ENCODE measurements at places on chromosomes 2 and 18.

DNA sequence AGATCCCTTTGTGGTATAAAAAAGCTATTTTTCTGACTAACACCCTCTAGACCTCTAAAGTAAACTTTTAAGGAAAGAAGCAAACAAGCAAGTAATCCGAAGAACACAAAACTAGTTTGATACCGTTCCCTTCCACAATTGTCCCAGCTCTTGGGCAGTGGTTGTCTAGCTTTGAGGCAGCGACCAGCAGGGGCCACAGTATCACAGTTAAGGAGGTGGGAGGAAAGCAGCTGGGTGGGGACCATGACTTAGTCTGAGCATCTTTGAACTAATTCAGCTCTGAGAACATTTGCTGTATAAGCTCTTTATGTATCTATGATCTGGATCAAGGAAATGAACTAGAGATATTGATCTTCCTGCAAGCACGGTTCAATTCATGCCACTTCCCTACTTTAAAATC is 51.0 kb downstream of the SF3B1 start:
- DNase-seq: no peak

DNA sequence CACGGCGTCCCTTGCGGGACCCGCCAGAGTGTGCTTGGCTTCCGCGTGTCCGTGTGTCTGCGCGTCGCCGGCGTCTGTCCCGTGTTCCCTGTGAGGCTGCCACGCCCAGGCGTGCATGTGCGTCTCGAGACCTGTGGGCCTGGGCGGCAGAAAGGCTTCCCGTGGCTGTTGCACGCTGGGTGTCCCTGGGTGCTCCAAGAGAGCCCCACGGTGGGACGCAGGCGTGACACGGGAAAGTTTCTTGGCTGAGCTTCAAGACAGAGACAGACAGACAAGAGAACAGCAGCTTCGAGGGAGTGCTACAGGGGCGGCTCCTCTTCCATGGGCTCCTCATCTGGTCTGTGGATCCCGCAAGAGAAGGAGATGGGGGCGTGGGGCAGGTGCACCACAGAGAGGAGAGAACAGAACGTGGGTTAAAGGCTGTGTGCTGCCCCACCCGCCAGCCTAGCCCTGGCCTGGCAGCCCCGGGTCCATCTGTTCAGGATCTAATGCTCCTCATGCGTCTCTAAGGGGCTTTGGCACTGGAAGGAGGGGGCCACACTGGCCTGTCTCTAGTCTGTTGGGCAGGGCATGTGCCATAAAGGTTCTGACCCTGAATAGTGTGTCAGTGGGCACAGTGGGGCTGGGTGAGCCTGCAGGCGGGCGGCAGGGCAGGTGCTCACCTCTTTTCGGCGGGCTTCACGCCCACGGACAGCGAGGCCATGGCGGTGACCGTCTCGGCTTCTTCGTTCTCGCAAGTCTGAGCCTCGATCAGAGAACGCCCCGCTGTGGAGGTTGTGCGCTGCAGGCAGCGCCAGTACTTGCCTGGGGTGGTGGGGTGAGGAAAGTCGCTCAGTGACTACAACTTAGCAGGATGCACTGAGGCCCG is 205.1 kb downstream of the TWIST2 start:
- peak; percentile 92 for DNase-seq

DNA sequence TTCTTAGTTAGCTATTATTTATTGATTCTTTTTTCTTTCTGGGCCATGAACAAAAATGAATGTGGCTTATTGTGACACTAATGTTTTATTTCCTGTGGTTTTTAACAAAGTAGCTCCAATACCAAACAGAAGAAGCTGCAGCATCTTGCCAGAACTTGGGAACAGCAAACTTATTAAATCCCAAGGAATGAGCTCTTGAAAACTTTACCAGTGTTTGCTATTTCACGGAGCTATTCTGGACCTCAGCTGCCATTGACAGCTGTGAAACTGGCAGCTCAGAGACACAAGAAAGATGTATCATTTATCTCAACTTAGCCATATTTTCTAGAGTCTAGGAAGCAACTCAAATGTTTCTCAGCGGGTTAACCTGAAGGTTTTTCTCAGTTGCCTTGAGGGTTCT is 91.0 kb upstream of the NEUROD1 start:
- no peak for DNase-seq

DNA sequence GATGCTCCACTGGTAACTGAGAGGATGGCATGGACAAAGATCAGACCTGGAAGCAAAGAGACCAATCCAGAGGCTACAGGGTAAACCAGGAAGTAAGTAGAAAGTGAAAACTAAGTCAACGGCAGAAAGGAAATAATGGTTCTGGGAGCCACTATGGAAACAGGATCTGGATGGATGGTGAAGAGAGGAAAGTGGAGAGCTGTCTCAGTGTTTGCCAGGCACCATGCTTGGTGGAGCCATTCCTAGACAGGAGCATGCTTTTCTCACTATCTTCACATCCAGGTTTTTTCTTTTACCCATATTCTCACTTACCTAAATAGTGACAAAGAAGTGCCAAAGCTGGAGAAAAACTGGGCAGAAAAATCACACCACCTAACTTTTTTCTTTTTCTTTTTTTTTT is 22.2 kb downstream of the ZNF521 start:
- DNase-seq: no peak

DNA sequence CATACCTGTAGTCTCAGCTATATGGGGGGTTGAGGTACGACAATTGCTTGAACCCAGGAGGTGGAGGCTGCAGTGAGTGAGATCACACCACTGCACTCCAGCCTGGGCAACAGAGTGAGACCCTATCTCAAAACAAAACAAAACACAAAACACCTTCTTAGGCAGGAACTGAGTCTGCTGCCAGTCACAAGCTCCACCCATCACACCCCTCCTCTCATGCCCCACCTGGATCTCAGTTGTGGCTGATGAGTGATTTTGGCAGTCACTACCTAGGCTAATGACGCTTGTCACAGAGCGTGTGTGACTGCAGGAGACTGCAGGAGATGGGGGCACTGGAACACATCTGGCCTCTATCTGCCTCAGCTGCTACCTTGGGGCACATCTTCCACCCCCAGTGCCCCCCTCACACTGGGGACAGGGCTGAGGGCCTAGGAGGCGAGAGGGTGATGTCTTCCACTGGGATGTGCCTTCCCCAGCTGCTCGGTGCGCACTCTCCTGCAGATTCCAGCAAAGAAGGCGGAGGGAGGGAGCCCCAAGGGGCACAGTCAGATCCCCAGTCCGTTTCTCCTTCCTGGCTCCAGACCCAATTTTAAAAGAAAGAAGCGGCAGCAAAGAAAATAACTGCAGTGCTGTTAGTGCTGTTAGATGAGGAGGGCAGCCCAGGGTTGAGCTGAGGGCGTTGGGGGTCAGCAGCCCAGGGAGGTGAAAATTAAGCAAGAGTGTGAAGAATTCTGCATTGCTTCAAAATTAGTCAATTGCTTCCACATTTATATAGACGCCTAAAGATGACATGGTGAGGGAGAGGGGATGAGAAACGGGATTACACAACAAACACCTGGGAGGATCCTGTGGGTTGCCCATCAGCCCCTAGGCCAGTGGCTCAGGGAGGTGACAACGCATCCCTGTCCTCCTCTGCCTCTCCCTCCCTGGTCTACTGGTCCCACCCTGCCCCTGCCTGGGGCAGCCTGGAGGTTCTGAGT is 143.6 kb upstream of the HAAO start:
- DNase-seq: no peak

DNA sequence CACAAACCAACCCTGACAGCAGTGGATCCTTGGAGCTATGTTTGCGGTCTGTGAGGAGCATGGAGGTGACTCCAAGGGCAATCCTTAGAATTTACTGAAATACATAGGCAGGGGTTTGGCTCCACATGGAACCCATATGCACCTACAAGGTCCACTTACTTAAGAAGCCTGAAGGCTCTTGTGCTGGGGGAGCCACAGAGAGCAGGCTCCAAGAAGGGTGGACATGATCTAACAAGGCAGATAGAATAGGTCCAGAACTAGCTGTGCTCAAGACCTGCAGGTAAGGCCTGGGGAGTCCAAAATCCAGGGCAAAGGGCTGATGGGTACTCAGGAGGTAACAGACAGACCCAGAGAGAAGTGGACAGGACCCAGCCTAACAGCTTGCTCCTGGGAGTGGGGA is 1.2 kb upstream of the CDK5R2 start:
- DNase-seq: no peak

GRCh38 chr18:22378672-22379282 is 38.9 kb downstream of the CTAGE1 start:
- DNase-seq: no peak

DNA sequence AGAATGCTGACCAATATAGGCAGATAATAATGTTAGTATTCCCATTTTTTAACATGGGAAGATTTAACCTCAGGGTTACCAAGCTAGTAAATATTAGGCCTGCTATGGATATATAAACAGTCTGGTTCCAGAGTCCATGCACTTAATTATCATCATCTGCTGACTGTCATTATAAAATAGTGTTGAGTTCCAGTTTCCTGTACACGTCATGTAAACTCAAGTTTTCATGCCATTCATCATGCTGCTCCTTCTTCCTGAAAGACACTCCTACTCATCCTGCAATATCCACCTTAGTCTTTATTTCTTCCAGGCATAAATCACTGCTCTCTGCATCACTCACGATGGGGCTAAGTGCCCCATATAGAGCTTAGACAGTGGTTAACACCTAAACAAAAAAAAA is 420.8 kb upstream of the SPHKAP start:
- DNase-seq: no peak

- no peak for DNase-seq
Measured at GRCh38 chr18:55189972-55190371, 230.7 kb upstream of the CCDC68 start.

GRCh38 chr18:40852406-40852805 is 1102.6 kb upstream of the PIK3C3 start:
- DNase-seq: no peak

DNA sequence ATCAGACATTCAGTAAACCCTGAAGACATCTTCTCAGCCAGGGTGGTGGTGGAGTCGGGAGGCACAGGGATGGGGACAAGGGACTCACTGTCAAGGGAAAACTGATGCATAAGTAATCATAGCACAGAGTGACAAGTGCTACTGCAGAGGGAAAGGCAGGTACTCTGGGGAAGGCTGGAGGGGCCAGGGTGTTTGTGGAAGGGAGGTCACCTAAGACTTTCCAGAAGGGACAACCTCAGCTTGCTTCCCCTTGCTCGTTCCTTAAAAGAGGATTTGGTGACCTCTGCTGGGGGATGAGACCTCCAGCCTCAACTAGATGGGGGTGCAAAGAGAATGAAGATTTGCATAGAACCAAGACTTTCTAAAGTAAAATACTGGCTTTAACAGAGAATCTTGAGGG is 99.5 kb downstream of the SLC4A3 start:
- no peak for DNase-seq

GRCh38 chr2:215903203-215903602 is 110.1 kb downstream of the MREG start:
- no peak for DNase-seq

GRCh38 chr2:169391236-169391635 is 28.9 kb upstream of the LRP2 start:
- DNase-seq: no peak

- no peak for DNase-seq
Measured at GRCh38 chr2:116696223-116696622, 1118.3 kb upstream of the DDX18 start.

DNA sequence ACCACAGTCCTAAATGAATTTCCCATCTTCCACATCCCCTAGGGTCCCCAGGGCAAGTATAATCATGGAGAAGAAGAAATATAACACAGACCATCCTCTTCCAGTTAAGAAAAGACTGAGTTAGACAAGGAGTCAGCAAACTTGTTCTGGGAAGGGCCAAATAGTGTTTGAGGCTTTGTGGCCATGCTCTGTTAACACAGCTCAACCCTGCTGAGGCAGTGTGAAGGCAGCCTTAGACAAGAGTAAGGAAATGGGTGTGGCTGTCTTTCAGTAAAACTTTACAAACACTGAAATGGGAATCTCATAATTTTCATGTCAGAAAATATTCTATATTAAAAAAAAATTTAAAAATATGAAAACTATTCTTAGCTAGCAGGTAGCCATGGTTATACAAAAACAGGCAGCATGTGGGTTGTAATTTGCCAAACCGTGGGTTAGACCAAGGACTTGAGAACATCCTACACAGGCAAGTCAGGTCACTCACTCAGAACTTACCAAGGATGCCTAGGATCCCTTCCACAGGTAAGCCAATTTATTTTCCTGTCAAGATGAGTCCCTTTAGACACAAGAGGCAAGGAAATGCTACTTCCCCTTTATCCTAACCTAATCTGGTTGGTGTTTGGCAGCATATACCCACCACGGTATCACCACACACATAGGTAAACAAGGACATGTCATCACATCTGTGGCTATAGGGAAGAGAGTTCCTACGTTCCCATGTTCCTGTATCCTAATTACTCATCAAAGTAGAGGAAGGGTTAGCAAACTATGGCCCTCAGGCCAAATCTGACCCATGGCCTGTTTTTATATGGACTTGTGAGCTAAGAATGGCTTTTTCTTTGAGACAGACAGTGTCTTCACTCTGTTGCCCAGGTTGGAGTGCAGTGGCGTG is 31.9 kb downstream of the C2orf74 start:
- no peak for DNase-seq

DNA sequence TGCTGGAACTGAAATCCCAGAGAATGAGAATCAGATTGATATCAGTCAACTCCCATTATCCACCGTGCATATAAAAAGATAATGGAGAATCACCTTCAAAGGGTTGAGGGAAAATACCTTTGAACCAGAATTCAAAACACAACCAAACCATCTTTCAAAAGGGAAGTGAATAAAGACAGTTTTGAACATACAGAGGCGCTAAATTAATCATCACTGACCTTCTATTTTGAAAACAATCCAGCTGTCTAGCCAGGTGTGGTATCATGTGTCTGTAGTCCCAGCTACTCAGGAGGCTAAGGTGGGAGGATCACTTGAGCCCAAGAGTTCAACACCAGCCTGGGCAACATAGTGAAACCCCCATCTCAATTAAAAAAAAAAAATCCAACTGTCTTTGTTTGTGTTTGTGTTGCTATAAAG is 63.6 kb downstream of the TRABD2A start:
- no peak for DNase-seq

DNA sequence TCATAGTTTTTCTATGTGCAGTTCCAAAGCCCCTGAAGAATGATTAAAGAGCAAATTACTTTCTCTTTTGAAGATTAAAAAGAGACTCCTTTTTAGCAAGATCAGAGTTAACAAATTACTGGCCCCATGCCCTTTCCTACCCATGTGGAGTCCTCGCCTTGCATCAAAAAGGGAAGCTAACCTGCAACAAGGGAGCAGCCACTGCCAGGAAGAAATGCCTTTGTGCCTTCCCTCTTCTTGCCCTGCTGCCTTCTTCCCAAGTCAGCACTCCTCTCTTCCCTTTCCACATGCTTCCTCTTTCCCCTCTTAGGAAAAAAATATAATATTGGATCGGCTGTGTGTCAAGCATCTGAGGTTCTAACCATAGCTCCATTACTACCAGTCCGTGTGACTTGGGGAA is 37.1 kb upstream of the CYP1B1 start:
- no peak for DNase-seq

DNA sequence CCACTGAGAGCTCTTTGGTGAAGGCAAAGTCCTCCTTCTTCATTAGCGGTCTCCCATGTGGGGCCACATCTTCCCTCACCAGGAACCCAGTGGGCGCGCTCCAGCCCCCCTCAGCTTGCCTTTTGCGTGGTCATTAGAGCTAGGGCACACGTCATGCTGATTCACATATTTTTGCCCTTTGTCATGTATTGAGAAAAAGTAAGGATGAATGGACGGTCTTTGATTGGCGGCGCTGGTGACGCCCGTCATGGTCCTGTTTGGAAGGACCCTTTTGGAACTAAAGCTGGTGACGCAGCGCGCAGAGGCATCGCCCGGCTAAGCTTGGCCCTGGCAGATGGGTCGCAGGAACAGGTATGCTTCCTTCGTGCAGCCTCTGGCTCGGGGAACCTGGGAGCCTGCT is 3.1 kb downstream of the SLC14A1 start:
- no peak for DNase-seq
